ENCODE measurements at places on chromosomes 5 and 9.

DNA sequence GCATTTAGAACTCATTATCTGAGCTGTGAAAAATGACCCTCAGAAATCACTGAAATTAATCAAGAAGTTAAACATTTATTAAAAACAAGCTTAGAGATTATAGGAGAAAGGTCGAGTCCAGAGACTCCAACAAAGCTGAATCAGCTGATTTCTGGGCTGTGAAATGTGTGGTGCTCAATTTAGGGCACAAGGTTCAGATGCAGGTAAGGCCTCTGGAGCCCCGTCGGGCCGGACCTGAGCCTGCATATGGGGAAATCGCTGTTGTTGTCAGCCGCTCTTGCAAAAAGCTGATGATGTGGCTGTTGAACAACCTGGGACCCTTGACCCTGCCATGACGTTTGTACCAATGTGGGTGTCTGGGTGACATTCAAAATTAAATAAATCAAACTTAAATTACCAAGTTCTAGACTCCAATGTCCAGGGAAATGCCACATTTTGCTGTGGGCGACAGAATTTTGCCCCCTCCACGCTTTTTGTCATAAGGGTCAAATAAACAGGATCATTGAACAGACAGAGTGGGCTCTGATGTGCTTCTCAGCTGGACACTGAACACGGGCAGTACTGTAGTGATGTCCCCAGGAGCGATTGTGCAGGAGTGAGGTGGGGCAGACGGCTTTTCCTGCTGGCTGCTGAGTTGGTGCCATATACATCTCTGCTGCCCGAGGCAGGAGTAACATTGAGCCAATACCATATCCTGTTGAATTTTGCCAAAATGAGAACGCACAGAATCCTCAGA lies 27.2 kb upstream of the FBP1 start:
- DNase-seq = no peak

DNA sequence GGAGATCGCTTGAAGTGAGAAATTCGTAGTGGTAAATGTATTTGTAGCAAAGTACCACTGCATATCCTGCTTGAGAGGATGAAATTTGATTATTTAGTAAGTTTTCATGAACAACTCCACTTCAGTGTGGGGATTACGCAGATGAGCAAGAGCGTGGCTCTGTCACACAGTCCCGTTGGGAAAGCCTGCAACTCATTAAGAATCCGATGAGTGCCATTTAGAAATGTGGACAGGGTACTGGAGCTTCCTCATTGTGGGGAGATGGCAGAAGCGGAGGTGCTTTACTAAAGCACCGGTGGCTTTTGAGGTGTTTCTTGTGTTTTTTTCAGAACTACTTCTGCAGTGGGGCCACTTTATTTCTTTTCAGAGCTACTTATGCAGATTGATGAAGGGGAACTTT lies 1.4 kb downstream of the TJP2 start:
- DNase-seq = no peak

DNA sequence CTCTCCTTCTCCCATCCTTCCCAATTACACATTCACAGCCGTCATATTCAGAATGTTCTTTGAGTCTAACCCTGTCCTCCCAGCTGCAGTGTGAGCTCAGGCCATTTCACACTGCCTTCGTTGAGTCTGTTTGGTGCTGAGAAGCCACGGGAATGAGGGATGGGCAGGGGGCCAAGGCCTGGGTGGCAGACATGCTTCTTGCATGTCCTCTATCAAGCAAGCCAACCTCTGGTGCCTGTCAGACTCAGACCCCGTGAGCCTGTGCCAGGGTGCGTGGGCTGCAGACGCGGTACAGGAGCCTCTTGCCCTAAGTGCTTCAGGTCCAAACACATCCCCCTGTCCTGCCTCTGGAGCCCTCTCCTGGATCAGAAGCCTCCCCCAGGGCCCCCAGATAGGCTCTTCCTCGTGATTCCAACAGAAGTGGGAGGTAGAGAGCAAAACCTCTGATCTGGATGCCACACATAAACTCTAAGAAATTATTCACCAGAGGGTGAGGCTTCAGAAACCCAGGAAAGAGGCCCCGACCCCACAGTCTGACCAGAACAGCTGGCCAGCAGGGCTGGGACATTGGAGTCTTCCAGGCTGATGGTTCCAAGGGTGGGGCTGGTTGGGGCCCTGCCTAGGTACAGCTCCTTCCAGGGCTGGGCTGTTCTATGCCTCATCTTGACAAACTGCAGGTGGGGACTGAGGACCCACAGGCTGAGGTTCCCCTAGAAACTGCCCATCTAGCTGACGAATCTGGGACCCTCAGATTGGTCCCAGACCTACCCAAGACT lies 46.7 kb upstream of the CDKN2AIPNL start:
- no peak for DNase-seq

- DNase-seq = no peak
Measured at GRCh38 chr5:152673601-152674000, 268.5 kb upstream of the NMUR2 start.
